Stimulated activated CD8-positive, alpha-beta memory T cell treated with anti-CD3 and anti-CD28 coated beads, Interleukin-12 subunit alpha, Interleukin-12 subunit beta, amount 100 ng/mL, for 1 hour (primary cell): ENCODE measurements at places on chromosomes 13 and 19.

DNA sequence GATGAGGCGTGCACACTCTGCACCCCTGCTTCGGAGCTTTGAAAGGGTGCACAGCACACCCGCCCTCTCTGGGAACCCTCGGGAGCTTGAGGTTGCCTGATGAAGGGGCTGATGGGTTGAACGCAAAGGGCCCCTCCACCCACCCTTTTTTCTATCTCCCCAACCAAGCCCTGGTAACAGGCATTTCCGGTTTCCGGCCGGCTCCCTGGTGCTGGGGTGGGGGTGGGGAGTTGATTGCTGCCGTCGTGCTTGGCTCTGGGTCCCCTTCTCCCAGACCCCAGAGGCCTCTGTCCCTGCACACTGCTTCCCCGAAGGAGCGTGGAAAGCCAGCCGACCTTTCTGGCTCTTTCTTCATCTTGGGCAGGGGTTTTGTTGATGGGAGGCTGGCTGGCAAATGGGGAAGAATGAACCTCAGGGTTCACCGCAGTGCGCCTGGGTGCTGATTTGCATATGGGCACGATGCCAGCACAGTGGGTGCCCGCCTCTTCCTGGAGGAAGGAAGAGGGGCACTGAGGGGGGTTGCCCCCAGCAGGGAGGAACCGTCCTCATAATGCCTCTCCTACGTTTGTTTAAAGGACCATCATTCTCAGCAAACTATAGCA, 29.1 kb downstream of the VAV1 start:
- DNase-seq = peak; percentile 69

DNA sequence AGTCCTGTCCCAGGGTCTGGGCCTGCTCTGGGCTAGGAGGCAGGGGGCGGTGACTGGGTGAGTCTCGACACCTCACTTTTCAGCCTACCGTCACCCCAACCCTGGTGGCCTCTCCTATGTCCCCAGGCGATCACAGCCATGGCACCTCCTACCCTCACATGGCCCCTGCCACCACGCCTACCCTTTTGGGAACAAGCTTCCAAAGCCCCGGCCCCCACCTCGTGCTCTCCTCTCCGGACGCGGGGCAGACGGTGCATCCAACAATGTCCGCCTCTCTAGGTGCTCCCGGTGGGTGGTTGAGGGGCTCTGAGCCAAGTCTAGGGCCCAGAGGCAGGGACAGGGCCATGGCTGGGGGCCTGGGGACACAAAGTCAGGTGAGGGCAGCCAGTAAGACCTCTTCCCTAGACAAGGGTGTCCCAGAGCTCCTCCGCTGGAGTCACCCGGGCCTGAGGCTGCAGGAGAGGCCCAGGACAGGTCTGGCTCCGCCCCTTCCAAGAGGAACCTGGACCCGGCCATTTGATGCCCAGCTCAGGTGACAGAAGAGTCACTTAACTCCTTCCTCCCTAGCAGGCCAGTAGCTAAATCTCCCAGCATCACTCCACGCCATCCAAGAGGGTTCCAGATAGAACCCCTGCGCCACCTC, at the start of gene SYNE4:
SYNE4 (minus strand) TSS at position 478 of the 643 bp plus-strand sequence; CDS start at position 346, 132 bp downstream.
- DNase-seq = no peak

DNA sequence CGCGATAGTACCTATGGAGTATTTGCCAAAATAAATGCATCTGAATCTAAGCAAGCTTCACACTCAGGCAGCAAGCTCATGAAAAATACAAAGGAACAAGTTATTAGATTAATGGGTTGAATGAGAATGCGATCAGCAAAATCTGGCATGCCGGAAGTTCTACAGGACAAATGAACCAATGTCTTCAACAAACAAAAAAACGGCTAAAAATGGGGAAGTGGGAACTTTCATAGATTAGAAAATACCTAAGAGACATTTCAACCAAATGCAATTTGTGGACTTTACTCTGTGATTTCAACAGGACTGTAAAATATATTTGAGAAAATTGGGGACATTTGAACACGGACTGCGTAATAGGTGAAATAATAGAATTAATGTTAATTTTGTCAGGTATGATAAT, 22.4 kb upstream of the RNASEH2B start:
- no peak for DNase-seq

GRCh38 chr19:9986787-9987281, 23.5 kb downstream of the COL5A3 start:
- no peak for DNase-seq

DNA sequence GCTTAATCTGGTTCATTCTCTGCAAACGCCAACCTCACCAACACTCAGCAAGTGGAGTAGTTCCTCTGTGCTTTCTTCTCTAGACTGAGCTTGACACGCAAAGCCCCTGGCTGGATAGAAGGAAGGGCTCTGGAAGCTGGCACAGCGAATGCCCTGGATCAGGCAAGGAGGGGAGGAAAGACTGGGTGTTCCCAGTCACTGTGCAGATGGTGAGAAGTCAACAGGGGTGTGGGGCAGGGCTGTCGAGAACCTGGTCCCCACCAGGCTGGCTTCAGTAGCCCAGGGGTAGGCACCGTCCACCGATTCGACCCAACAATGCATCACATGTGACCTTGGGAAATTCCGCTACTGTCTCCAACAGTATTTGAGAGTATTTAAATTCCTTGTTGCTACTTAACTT, 65.5 kb downstream of the TSHZ3 start:
- no peak for DNase-seq

DNA sequence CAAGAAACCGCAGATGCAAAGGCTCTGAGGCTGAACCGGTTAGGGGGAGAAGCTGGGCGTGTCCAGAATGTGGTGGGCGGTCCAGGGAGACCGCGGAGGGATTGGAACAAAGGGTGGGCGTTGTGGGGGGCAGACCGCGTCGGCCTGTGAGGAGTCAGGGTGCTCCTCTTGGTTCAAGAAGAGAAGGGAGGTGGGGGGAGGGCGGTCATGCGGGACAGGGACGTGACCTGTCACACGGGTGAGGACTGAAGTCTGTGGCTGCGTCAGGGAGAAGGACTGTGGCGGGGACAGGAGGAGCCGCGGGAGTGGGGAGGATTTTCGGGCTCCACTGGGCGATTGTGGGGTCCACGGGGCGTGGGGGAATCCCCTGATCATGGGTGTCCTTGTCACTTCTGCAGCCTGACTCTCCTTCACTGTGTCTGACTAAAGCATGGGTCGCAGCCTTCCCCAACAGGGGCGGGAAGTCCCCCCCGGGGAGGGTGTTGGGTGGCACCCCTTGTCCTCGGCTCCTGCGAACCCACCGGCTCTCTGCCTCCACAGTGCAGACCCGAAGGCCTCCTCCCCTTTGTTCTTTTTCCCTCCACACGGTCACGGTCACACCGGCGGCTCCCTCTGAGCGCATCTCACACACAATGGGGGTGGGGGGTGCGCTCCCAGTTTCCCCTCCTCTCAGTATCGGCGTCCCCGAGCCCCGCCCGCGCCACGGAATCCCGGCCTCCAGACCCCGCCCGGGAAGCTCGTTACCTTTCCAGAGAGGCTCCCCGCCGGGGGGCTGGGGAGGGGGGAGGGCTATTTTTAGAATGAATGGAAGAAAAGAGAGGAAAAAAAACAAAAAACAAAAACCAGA, 16.4 kb upstream of the KCNN1 start:
- DNase-seq = peak; percentile 25

DNA sequence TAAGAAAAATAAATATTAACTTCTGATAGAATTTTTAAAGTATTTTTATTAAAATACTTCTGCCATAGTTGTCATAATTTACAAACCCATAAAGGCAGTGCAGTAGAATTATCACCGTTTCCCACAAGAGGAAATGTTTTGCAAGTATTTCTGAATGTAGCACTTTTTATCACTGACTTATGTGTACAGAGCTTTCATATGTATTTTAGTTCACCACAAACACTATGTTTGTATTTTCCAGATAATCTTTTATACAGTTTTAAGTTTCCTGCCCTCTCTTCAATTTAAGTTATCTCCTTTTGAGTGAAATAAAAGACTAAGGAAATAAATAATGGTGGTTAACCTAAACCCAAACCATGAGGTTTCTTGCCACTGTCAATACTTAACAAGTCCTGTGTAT, 24.2 kb downstream of the MIPEP start:
- no peak for DNase-seq

- DNase-seq = no peak
Measured at GRCh38 chr19:36013280-36014011, 567 bp downstream of the ALKBH6 start.

DNA sequence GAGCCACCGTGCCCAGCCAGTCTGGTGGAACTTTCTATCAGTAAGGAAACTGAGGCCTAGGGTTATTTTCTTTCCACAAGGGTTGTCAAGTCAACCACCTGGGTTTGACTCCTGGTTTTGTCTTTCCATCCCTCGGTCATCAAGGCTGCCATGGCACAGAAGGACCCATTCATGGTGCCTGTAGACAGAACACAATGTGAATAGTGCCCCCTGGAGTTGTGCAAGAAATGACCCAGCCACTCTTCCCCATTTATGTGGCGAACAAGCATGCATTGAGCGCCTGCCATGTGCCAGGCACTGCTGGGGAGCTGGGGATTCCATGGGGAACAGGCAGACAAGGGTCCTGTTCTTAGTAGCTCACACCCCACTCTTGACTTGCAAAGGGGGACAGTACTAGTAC, 4.1 kb downstream of the SMARCA4 start:
- no peak for DNase-seq

GRCh38 chr19:55554302-55554701, 9.0 kb upstream of the SBK3 start:
- DNase-seq = no peak

DNA sequence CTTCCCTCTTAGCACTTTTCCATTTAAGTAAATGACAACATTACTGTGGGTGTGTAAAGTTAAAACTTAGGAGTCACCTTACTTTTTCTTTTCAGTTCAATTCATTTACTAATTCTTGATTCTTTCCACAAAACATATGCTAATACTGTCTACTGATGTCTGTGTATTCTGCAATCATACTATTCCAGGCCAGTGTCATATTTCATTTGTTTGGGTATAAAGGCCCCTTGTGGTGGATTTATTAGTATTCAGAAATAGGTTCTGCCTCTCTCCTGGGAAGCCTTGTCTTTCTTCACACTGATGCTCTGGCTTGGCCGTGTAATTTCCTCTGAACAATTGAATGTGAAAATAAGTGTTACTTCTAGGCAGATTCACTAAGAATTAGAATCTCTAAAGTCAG, 621.9 kb upstream of the SPRY2 start:
- DNase-seq = no peak

- DNase-seq = no peak
Measured at GRCh38 chr19:18735324-18735723, 51.8 kb downstream of the CRTC1 start.

DNA sequence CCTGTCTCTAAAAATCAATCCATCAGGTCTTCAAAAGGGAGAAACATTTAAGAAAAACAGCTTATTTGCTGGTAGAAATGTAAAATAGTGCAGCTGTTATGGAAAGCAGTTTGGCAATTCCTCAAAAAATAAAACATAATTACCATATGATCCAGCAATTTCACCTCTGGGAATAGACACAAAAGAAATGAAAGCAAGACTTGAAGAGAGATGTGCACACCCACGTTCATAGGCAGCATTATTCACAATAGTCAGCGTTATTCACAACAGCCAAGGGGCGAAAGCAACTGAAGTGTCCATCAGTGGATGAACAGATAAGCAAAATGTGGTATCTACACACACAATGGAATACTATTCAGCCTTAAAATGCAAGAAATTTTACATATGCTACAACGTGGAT, 45.1 kb upstream of the DOCK9 start:
- DNase-seq = no peak

GRCh38 chr13:98142380-98143156, at the start of gene FARP1:
Gene FARP1 (plus strand): TSS chr13:98143094. CDS start chr13:98213243, 70,149 bp downstream.
- DNase-seq = no peak

- no peak for DNase-seq
Measured at GRCh38 chr13:98983182-98983581, 5.3 kb upstream of the DOCK9 start.
